Dermis lymphatic vessel endothelial cell (primary cell): ENCODE measurements at places on chromosomes 12 and 14. TPM values are rescaled to one million over a fixed set of nuclear protein-coding genes. Genes with fewer than 3 reads are reported as not detected.

Gene PLD4
- 0.09 TPM in 1 of 2 replicates, not detected in the other for total RNA-seq

Gene SYCP3
- 0.11 and 0.17 TPM in 2 replicates for total RNA-seq

Gene CCDC197
- not detected in 2 replicates for total RNA-seq

Gene IL23A
- total RNA-seq: 0.11 TPM in 1 of 2 replicates, not detected in the other

Gene BAZ1A
- 24.4 and 42.8 TPM in 2 replicates for total RNA-seq

Gene PLEKHD1
- under 0.01 TPM in 2 replicates for total RNA-seq

Gene OTX2
- total RNA-seq: not detected in 2 replicates

Gene LIN7A
- 0.09 and 0.22 TPM in 2 replicates for total RNA-seq

Gene KRT77
- not detected in 2 replicates for total RNA-seq

Gene SPIC
- total RNA-seq: not detected in 2 replicates
